ENCODE measurements at places on chromosomes 6 and 20.

GRCh38 chr20:38321959-38322598 is 18.1 kb downstream of the BPI start:
- no peak for DNase-seq

DNA sequence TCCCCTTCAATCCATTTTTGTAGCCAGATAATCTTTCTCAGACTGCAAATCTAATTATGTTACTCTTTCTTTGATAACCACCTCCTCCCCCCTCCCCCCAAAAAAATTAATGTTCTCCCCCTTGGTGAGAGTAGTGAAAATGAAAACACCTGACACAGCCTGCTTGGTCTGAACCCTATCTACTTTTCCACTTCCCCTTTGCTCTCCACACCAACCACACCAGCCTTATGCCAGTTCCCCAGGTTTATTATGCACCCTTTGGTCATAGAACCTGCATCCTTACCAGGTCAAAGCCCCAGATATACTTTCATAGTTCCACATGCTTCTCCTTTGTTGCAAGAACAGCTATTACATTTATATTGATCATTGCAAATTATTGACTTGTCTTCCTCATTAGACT is 19.4 kb downstream of the PFDN4 start:
- no peak for DNase-seq

DNA sequence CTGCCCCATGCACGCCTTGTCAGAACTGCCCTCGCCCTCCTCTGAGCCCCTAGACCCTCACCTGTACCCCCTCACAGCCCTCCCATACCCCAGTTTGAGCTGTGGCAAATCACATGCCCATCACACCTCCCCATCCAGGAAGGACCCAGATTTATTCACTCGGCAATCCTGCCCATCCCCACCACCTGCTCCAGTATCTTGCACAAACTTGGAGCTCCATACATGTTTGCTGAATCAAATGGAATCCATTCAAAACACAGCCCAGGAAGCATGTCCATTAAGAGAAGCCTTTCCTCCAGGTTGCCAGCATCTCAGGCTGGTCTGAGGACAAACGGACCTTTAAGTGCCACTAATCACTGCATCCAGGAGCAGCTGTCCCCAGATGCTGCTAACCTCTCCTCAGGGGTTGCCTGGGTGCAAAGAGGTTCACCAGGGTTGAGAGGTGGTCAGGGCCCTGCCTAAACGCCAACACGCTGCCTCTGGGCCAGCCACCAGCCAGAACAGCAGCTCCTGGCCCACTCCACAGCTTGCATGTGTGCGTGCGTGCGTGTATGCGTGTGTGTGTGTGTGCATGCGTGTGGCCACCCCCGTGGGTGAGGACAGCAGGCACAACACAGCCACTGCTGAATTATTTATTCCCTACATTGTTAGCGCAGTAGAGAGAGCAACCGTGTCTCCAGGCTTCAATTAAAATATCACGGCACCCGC is 31.0 kb downstream of the GRM4 start:
- no peak for DNase-seq

DNA sequence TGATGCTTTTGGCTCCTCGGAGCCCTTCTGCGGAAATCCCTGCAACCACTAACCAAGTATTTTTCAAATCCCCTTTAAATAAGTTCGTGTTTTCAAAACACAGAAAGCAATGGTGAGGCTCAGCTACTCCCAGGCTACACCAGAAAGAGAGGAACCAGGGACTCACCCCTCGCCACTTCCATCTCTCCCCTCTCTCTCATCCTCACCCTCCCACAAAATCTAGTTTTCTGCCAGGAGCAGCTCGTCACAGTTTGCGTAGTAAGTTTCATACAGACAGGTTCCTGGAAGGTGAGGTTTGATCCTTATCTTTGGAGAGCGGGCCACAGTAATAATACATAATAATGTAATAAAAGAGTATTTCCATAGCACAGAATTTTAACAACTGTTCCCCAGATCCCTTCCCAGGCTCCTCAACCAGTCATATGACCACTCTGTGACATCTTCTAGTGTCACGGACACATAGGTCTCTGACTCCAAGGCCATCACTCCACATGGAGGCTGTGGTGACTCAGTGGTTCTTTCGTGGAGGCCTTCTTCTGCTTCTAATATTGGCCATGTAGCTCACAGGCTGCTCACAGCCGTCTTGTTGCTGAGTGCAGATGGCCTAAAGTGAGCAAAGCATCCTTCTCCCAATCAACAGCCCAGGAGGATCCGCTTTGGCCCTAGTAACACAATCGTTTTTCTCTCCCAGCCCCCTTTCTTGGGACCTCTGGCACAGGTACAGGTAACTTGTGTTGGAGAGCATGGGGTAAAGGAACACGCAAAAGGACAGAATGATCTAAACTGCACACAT is 295.7 kb downstream of the CDC5L start:
- DNase-seq, result no peak

DNA sequence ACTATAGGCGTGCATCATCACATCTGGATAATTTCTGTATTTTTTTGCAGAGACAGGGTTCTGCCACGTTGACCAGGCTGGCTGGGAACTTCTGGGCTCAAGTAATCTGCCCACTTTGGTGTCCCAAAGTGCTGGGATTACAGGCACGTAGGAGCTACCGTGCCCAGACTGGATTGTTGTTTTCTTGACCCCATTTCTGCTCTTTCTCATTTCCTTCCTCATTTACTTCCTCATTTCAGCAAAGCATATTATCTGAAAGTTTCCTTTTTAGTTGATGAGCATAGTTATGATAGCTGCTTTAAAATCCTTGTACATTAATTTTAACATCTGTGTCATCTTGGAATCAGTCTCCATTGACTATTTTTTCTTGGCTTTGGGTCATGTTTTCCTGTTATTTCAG is 301.0 kb upstream of the RUNX2 start:
- DNase-seq, result no peak

DNA sequence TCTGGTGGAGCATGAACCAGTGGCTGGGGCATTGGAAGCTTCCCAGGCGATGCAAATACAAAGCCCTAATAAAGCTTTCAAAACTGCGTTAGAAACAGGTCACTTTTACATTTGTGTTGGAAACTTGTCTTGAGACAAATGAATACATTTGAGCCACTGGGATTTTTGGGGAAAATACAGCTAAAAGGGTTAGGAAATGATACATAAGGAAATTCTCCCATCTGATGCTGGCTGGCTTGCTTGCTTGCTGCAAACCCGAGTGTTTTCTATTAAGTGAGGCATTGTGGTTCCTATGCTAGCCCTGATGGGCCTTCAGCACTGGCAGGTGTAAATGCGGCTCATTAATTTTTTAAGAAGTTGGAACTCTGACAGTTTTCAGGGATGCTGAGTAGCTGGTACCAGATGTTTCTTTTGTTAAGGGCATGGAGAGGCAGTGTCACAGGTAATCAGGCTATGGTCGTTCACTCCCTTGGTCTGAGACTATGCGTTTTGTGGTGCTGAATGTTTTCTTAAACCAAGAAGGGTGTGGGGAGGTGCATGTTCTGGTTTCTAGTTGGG is 35.2 kb downstream of the RREB1 start:
- no peak for DNase-seq

GRCh38 chr20:22974354-22974753 is 60.8 kb upstream of the SSTR4 start:
- no peak for DNase-seq

- no peak for DNase-seq
Observed at GRCh38 chr6:111057074-111057752, 30.1 kb upstream of the SLC16A10 start.

All from activated T-helper 1 cell treated with anti-CD3 and anti-CD28 coated beads, Interleukin-2, amount 50 U/mL, for 16 hours (primary cell).